ENCODE measurements at places on chromosomes 7 and 10. TPM values are rescaled to one million over a fixed set of nuclear protein-coding genes. Genes with fewer than 3 reads are reported as not detected.

The SOSTDC1 gene
- not detected for total RNA-seq

The INHBA gene
- 38.6 TPM for total RNA-seq

The FAM20C gene
- 46.5 TPM for total RNA-seq

The GTF2IRD2 gene
- total RNA-seq: 20.5 TPM

The EFCAB10 gene
- total RNA-seq: not detected

The PDK4 gene
- 165 TPM for total RNA-seq

The DDC gene
- not detected for total RNA-seq

The PLCE1 gene
- total RNA-seq: 17.9 TPM

The TRRAP gene
- total RNA-seq: 29.1 TPM

The PPP1R9A gene
- 22.9 TPM for total RNA-seq

The KCNH2 gene
- 41.5 TPM for total RNA-seq

The GPR15LG gene
- not detected for total RNA-seq
